ENCODE measurements at places on chromosomes 3 and 15.
A peak's percentile ranks its signal among the peaks of the same experiment; 100 is the strongest.

DNA sequence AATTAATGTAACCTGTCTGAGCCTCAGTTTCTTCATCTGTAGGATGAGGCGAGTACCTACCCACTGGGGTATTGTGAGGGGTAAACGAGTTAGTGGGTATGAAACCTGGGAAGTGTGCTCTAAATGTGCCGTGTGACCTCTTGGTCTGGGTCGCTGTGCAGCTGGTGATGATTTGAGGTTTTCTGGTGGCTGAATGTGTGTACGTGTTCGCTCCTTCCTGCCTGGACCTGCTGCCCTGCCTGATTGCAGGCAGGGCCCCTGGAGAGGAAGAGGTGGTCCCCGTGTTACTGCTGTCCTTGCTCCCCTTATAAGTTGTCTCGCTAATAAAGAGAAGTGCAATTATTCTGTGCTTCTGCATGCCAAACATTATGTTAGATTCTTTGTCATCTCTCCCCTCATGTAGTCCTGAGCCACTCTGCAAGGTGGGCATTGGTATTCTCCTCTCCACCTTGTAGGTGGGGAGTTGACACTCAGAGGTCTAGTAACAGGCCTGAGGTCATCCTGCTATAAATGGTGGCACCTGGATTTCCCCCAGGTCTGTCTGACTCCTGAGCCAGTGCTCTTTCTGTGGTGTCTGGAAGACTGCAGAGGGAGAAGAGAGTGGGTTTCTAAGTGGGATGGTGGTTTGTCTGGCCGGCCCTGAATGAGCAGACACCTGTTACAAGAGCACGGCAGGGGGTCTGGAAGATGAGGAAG, 15.7 kb downstream of the PDIA5 start:
- no peaks in the 10 kb centered on the region for H3K27me3 ChIP-seq
- no peak overlapping the region for H3K4me3 ChIP-seq
- no peak overlapping the region for H3K27ac ChIP-seq

DNA sequence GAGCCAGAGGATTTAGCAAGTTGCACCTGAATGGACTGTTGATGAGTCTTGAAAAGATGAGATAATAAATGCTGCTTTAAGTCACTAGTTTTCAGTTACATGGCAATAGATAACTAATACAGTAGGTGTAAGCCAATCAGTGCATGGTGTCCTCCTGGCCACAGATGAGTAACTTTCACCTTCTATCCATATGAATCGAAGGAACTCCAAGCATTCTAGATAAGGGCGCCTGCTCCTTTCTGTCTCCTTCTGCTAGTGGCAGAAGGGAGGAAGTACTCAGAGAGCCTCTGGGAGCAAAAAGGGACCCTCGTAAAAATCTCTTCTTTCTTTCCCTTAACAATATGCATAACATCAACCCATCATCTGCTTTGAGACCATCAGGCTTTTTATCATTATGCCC, 37.3 kb downstream of the TM6SF1 start:
- no peaks in the 10 kb centered on the region for H3K4me1 ChIP-seq
- peaks cover 6% of the 10 kb centered on the region for H3K36me3 ChIP-seq
- no peak overlapping the region for H3K27ac ChIP-seq

DNA sequence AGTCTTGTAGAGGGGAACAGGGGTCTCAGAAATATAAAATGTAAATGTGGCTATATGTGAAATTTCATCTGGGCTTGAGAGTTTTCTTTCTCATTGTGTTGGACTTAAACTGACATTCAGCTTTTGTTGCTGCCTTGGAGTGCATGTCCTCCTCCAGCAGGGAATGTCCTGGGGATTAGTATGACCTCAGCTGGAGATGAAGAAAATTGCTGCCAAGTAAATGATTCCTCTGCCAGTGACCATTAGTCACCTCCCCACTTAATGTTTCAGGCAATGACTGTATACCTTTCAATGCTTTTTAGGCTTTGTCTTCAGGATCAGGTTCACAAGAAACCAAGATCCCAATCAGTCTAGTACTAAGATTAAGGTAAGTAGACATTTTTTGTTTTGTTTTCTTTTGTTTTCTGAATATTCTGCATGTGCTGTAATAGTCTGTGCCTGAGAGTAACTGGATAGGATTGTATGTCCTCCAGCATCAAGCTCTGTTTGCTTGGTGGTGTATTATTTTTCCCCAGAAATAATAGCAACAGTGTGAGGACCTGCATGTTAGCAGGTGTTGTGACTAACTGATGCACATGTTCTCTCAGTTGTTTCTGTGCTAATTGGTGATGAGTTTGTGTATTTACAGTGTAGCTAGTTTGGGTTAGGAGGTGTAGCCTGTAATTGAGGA, 18.1 kb upstream of the SLC22A13 start:
- no peak for DNase-seq
- H3K4me1 ChIP-seq, result peaks cover 11% of the 10 kb centered on the region
- no peak overlapping the region for H3K27ac ChIP-seq
- H3K27me3 ChIP-seq, result no peaks in the 10 kb centered on the region
- H3K4me3 ChIP-seq, result no peak overlapping the region

DNA sequence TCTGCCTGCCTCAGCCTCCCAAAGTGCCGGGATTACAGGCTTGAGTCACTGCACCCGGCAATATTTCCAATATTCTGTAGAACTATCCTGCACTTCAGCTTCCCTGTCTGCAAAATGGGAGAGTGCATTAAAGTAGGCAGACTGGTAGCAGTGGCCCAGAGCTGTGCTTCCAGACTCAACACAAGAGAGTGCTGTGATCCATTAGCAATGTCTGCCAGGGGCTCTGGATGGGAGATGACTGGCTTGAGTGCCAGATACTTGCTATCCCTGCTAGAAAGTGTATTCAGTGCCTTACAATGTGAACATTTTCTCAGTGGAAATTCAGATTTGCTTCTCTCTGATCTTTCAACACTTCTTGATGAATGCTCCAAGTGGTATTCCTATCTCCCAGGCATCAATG, 65.4 kb upstream of the CTSH start:
- no peak for DNase-seq
- H3K4me3 ChIP-seq, result no peak overlapping the region
- no peaks in the 10 kb centered on the region for H3K36me3 ChIP-seq
- no peaks in the 10 kb centered on the region for H3K4me1 ChIP-seq
- H3K27me3 ChIP-seq, result peaks cover 2% of the 10 kb centered on the region

DNA sequence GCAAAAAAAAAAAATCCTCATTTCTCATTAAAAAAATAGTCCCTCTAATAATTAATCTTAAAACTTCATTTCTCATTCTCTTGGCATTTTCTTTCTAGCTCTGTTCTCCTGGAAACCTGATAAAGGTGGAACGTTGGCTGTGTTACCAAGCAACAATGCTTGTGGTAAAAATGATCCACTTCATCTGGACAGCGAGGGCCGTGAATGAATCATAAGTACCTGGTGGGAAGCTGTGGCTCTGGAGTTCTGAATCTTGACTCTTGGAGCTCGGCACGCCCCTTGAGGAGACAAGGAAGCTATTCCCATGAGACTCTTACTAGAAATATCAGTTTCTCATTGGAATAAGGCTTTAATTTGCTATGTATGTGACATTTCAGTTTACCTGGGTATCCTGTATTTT, 32.5 kb downstream of the BCL2L10 start:
- DNase-seq, result no peak
- peaks cover 17% of the 10 kb centered on the region for H3K4me1 ChIP-seq
- H3K27ac ChIP-seq, result no peak overlapping the region
- H3K36me3 ChIP-seq, result no peaks in the 10 kb centered on the region
- H3K27me3 ChIP-seq, result peaks cover 2% of the 10 kb centered on the region

DNA sequence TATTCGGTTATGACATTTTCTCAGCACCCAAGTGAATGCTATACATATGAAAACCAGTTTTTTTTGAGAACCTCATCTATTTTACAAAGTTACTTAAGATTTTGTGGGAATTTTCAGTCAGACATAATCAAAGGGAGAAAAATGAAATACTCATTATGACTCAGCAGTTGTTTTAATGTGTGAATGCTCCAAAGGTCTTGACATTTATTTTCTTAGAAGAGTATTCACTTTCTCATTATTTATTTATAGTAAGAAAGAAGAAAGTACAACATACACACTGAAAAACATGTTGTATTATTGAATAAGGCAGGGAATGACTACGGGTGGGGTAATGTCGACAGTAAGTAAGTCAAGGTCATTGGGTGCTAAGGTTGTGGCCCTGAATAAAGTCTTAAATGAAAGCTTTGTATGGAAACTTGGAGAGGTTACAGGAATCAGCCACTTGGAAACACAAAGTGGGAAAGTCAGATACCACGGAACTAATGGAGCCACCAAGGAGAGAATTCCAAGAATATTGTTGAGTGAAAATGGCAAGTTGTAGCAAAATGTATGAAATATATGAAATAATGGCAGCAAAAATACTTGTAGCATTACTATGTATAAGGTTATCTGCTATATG, 844.5 kb downstream of the TBL1XR1 start:
- no peaks in the 10 kb centered on the region for H3K4me1 ChIP-seq
- H3K27ac ChIP-seq, result no peak overlapping the region
- H3K4me3 ChIP-seq, result no peak overlapping the region

DNA sequence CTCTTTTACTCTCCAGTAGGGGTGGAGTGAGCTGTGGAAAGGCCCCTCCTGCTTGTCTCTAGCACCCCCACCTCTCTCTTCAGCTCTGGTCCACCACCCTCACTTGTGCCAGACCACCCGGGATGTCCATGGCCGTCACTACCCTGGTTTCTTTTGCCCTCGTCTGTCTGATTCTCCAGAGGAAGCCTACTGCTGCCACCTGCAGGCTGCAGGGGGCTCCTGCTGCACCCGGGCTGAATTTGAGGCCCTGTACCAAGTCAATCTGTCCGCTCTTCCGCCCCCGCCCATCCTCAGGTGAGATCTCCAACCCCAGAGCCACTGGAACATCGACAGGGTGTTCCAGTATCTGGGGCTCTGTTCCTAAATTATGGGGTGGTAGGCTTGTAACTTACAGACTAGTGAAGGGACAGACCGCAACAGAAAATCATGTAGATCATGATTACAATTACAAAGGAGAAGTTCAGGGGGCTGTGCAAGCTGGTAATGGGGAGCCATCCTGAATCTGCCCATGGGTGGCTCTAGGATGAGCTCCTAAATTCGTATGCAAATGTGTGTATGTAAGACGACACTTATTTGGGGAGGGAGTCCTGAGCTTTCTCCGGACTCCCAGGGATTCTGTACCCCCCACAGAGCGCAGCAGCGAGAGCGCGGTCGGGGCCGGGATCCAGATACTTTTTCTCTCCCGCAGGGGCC, 683 bp upstream of the UNC45A start:
- peak overlapping the region; percentile 92 for H3K27ac ChIP-seq
- peaks cover 56% of the 10 kb centered on the region for H3K4me1 ChIP-seq
- peaks cover 2% of the 10 kb centered on the region for H3K36me3 ChIP-seq

DNA sequence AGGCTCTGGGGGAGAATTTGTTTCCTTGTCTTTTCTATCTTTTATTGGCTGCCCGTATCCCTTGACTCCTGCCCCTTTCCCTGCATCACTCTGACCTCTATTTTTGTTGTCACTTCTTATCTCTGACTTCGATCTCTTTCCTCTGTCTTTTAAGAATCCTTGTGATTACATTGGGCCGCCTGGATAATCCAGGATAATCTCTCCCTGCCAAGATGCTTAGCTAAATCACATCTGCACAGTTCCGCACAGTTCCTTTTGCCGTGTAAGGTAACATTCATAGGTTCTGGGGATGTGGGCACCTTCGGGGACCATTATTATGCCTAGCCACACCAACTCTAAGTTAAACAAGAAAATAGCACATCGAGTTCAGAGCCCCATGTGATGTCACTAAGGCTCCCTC, 103.0 kb upstream of the DPPA4 start:
- H3K4me1 ChIP-seq, result no peaks in the 10 kb centered on the region
- no peaks in the 10 kb centered on the region for H3K36me3 ChIP-seq
- H3K4me3 ChIP-seq, result no peak overlapping the region
- H3K27ac ChIP-seq, result no peak overlapping the region

GRCh38 chr15:31435912-31436628, 109.4 kb downstream of the KLF13 start:
- H3K4me1 ChIP-seq, result peaks cover 77% of the 10 kb centered on the region
- H3K27ac ChIP-seq, result peak overlapping the region; percentile 97
- no peaks in the 10 kb centered on the region for H3K27me3 ChIP-seq
- H3K36me3 ChIP-seq, result no peaks in the 10 kb centered on the region
- DNase-seq, result peak; percentile 50

DNA sequence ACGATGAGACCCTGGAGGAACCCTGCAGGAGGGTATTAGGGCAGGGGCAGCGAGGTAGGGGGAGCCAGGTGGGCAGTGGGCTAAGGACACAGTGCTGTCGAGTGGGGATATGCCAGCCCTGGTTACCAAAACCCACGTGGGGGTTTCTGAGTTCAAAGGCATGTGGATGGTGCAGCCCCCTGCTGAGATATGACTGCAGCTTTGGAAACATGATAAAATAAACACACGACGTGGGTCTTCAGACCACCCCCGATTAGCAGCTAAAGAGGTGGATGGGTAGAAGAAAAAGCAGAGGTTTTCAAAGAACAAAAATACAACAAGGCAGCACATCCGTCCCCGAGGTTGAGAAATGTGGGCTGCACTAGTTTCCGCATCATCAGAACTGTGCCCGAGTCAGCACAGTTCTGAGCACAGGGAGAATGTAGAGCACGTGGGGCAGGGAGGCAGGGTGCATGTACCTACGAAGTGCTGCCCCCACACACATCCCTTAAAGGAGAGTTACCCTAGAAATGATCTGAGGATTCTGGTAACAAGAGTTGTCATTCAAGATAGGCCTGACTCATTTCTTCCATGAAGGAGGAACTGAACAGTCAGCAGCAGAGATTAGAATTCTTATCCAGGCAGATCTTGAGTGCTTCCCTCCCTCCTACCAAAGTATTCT, 121.3 kb downstream of the RPLP1 start:
- peaks cover 13% of the 10 kb centered on the region for H3K27me3 ChIP-seq
- H3K4me1 ChIP-seq, result peaks cover 32% of the 10 kb centered on the region
- H3K27ac ChIP-seq, result peak overlapping the region; percentile 72
- peak overlapping the region; percentile 3 for H3K4me3 ChIP-seq
- no peaks in the 10 kb centered on the region for H3K36me3 ChIP-seq

DNA sequence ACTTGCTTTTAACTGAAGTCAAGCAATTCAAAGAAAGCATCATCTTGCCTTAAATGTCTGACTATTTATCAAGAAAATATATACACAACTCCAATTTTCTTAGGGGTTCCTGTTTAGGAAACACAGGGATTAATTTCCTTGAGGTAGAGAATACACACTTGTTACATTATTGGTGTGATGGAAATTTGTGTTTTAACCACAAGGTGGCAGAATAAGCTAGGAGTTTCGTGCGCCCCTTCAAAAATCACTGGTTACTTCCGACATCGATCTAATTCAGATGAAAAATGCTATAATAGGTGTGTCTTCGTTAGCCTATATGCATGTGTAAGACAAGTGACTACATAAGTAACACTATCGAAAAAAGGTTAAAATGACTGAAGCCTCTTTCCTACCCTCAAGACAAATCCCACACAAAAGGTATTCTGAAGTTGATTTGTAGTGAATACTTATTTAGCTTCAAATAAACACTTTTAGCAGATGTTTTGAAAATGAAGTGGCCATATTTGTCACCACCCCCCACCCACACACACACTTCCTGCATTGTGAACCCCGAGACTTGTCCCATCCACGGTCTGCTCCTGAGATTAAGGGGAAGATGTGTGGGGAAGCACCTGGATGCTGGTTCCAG, 246.5 kb downstream of the ROBO1 start:
- H3K27me3 ChIP-seq, result no peaks in the 10 kb centered on the region
- H3K36me3 ChIP-seq, result no peaks in the 10 kb centered on the region
- H3K27ac ChIP-seq, result no peak overlapping the region
- H3K4me1 ChIP-seq, result no peaks in the 10 kb centered on the region

- H3K4me3 ChIP-seq, result no peak overlapping the region
- peaks cover 2% of the 10 kb centered on the region for H3K36me3 ChIP-seq
- peaks cover 4% of the 10 kb centered on the region for H3K27me3 ChIP-seq
- H3K27ac ChIP-seq, result no peak overlapping the region
- DNase-seq, result peak; percentile 67
- H3K4me1 ChIP-seq, result no peaks in the 10 kb centered on the region
These were observed 11.3 kb upstream of the RPL39L start for GRCh38 chr3:187150599-187150998.
